ENCODE measurements at places on chromosomes 13 and 19. TPM values are rescaled to one million over a fixed set of nuclear protein-coding genes. Genes with fewer than 3 reads are reported as not detected.

Gene MADCAM1
- 0.63 TPM for total RNA-seq

Gene UNC13A
- 0.33 TPM for total RNA-seq

Gene LILRA1
- total RNA-seq = 14.5 TPM

Gene PDCD2L
- total RNA-seq = 11.3 TPM

Gene POP4
- 59.6 TPM for total RNA-seq

Gene TNNI3
- 11.7 TPM for total RNA-seq

Gene PTOV1
- 130 TPM for total RNA-seq

Gene FAM32A
- total RNA-seq = 84.8 TPM

Gene LRG1
- total RNA-seq = 11.8 TPM

Gene TLE2
- 94.3 TPM for total RNA-seq

Gene FCGBP
- total RNA-seq = 7.0 TPM

Gene BCL2L12
- 9.0 TPM for total RNA-seq

Gene IGFL2
- not detected for total RNA-seq

Gene GARIN5B
- total RNA-seq = not detected

Gene SLC7A9
- not detected for total RNA-seq

Gene ZNF813
- total RNA-seq = 3.0 TPM

Gene CEACAM21
- total RNA-seq = 2.3 TPM

Gene CABP5
- not detected for total RNA-seq

Gene ZNF554
- total RNA-seq = 3.2 TPM

Gene EPSTI1
- total RNA-seq = 30.7 TPM

Gene PEX11G
- 6.3 TPM for total RNA-seq

Gene PLK5
- total RNA-seq = not detected

Gene TMEM255B
- total RNA-seq = 39.0 TPM

Gene KATNAL1
- 19.8 TPM for total RNA-seq

Gene PLVAP
- 8.5 TPM for total RNA-seq

Gene ZNF208
- total RNA-seq = 2.0 TPM

Gene SHANK1
- not detected for total RNA-seq

Gene BST2
- 61.6 TPM for total RNA-seq

Gene HRC
- total RNA-seq = 0.98 TPM

Gene CD209
- 1.3 TPM for total RNA-seq

Gene SLC17A7
- 0.78 TPM for total RNA-seq

Gene PTH2
- not detected for total RNA-seq

Gene CD70
- total RNA-seq = not detected

Gene KLK8
- total RNA-seq = not detected

Gene SDHAF1
- 31.9 TPM for total RNA-seq

Gene ZNF181
- 29.3 TPM for total RNA-seq

Gene ZNF560
- total RNA-seq = not detected

Gene CCL25
- not detected for total RNA-seq

Gene PSG4
- not detected for total RNA-seq

Gene SIAH3
- total RNA-seq = not detected

Gene PNMA8B
- 2.1 TPM for total RNA-seq

Gene KLC3
- 4.2 TPM for total RNA-seq

Gene LYPD4
- not detected for total RNA-seq

Gene ALOX5AP
- 36.7 TPM for total RNA-seq

Gene MAG
- 0.55 TPM for total RNA-seq

Gene KCTD15
- total RNA-seq = 66.0 TPM

Gene ZNF888
- 10.8 TPM for total RNA-seq

Gene NCR1
- 4.2 TPM for total RNA-seq

Gene KRTDAP
- not detected for total RNA-seq

Gene TEX29
- total RNA-seq = 0.37 TPM

Gene TRIM13
- total RNA-seq = 7.7 TPM

Gene LILRB2
- total RNA-seq = 37.0 TPM

Gene GIPR
- total RNA-seq = 5.3 TPM

Gene THSD8
- total RNA-seq = not detected

Gene GSX1
- total RNA-seq = not detected
